ENCODE measurements at places on chromosomes 6 and 20.
A peak's percentile ranks its signal among the peaks of the same experiment; 100 is the strongest.

GRCh38 chr6:168100803-168101589 lies 22.0 kb upstream of the FRMD1 start:
- peak; percentile 29 for DNase-seq
- H3K4me1 ChIP-seq: no peaks in the 10 kb centered on the region
- no peaks in the 10 kb centered on the region for H3K36me3 ChIP-seq
- H3K27ac ChIP-seq: no peak overlapping the region
- peaks cover 23% of the 10 kb centered on the region for H3K27me3 ChIP-seq

GRCh38 chr6:129402244-129402643 lies 307.7 kb downstream of the ARHGAP18 start:
- H3K36me3 ChIP-seq: no peaks in the 10 kb centered on the region
- H3K27me3 ChIP-seq: no peaks in the 10 kb centered on the region
- no peak overlapping the region for H3K27ac ChIP-seq

GRCh38 chr6:30894935-30895334 lies 10.6 kb downstream of the DDR1 start:
- peaks cover 7% of the 10 kb centered on the region for H3K4me1 ChIP-seq
- no peak overlapping the region for H3K27ac ChIP-seq
- H3K36me3 ChIP-seq: peaks cover 94% of the 10 kb centered on the region
- H3K4me3 ChIP-seq: no peak overlapping the region

- H3K27ac ChIP-seq: no peak overlapping the region
- peaks cover 7% of the 10 kb centered on the region for H3K27me3 ChIP-seq
- H3K4me3 ChIP-seq: no peak overlapping the region
- no peak for DNase-seq
Observed at GRCh38 chr20:46330072-46330763, 21.9 kb upstream of the CDH22 start.

DNA sequence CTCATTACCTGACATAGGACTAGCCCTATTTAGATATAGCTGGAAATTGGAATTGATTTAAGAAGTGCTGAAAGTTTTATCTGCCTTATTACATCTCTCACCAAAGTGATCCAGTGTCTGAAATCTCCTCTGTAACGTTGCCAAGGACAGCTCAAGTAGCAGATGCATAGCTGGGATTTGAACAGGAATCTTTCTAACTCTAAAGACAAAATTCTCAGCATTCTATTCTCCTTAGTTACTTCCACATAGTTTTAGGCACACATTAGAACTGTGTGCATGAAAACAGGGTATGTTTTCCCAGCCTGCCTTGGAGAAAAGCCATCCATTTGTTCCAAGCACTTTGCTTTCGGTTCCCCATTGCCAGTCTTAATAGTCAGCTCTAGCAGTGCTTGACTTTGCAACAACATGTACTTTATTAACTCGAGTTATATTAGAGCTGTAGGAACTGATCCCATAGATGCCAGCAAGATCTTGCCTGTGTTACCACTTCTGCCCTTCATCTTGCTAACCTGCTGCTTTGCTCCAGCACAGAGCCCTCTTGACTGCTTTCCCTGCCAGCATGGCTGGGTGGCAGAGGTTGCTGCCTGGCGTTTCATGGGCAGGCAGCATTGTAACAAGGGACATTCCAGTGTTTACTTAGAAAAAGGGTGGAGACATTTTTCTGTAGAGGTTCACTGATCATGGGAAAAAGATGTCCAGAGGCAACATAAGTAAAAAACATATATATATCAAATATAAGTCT lies 56.1 kb upstream of the STMND1 start:
- no peak overlapping the region for H3K4me3 ChIP-seq
- H3K4me1 ChIP-seq: peaks cover 7% of the 10 kb centered on the region
- H3K27ac ChIP-seq: no peak overlapping the region
- no peak for DNase-seq

DNA sequence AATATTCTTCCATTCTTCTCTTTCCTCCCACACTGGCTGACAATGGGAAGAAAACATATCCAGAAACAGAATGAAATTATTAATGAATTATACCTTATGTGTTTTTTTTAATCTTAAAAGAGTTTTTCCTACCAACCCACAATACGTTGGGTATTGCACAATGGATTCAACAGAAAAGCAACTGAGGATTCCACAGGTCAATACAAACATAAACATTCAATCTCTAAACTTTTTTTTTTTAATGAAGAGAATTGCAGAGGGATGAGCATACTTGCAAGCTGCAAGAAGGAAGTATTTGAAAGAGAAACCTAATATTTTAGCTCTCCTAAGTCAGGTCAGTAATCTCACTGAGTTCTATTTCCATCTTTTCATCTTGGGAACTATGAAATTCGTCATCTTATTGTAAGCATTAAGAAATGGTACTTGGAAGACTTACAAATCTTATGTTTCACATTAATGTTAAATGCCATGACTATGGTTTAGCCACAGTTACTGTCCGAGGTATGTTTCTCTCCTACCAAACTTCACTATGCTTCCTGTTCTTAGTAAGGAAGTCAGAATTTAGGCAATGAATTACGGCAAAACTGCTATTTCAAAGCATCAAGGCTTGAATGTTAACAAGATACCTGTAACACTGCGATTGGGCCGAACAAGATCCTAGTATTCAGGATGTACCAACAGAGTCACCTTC lies 100.8 kb downstream of the HIVEP2 start:
- no peak overlapping the region for H3K4me3 ChIP-seq
- DNase-seq: no peak
- H3K27ac ChIP-seq: no peak overlapping the region
- peaks cover 65% of the 10 kb centered on the region for H3K4me1 ChIP-seq

DNA sequence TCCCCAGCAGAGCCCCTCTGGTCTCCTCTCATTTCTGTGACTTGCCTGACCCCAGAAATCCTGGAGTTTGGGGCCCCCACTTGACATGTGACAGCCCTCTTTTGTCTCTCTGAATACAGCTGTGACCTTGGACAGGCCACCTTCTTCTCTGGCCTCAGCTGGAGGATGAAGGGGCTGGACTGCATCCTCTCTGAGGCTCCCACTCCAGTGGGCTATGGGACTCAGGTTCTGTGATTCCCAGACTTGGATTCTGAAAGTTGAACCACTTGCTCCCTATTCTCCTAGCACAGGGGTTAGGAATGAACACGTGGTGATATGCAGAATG lies 9.1 kb downstream of the BPIFB3 start:
- no peaks in the 10 kb centered on the region for H3K36me3 ChIP-seq
- H3K27ac ChIP-seq: no peak overlapping the region
- no peaks in the 10 kb centered on the region for H3K4me1 ChIP-seq

- no peak overlapping the region for H3K4me3 ChIP-seq
- H3K4me1 ChIP-seq: peaks cover 5% of the 10 kb centered on the region
- peaks cover 92% of the 10 kb centered on the region for H3K36me3 ChIP-seq
- no peaks in the 10 kb centered on the region for H3K27me3 ChIP-seq
- DNase-seq: no peak
- H3K27ac ChIP-seq: no peak overlapping the region
Observed at GRCh38 chr20:37305079-37305478, 15.6 kb downstream of the MANBAL start.

GRCh38 chr6:52611833-52612232 lies 35.0 kb upstream of the TRAM2 start:
- H3K27me3 ChIP-seq: no peaks in the 10 kb centered on the region
- H3K4me1 ChIP-seq: peaks cover 5% of the 10 kb centered on the region
- DNase-seq: no peak
- no peak overlapping the region for H3K27ac ChIP-seq
- H3K36me3 ChIP-seq: no peaks in the 10 kb centered on the region

- no peak for DNase-seq
- peaks cover 2% of the 10 kb centered on the region for H3K4me1 ChIP-seq
- H3K27me3 ChIP-seq: no peaks in the 10 kb centered on the region
- no peak overlapping the region for H3K4me3 ChIP-seq
- H3K36me3 ChIP-seq: no peaks in the 10 kb centered on the region
Observed at GRCh38 chr6:128259029-128259724, 261.2 kb downstream of the PTPRK start.

- H3K27ac ChIP-seq: no peak overlapping the region
- peaks cover 64% of the 10 kb centered on the region for H3K36me3 ChIP-seq
- no peaks in the 10 kb centered on the region for H3K4me1 ChIP-seq
- H3K27me3 ChIP-seq: no peaks in the 10 kb centered on the region
- no peak overlapping the region for H3K4me3 ChIP-seq
- DNase-seq: no peak
Observed at GRCh38 chr20:478949-479429, 16.7 kb upstream of the TBC1D20 start.
